ENCODE measurements at places on chromosomes 13 and 19.

DNA sequence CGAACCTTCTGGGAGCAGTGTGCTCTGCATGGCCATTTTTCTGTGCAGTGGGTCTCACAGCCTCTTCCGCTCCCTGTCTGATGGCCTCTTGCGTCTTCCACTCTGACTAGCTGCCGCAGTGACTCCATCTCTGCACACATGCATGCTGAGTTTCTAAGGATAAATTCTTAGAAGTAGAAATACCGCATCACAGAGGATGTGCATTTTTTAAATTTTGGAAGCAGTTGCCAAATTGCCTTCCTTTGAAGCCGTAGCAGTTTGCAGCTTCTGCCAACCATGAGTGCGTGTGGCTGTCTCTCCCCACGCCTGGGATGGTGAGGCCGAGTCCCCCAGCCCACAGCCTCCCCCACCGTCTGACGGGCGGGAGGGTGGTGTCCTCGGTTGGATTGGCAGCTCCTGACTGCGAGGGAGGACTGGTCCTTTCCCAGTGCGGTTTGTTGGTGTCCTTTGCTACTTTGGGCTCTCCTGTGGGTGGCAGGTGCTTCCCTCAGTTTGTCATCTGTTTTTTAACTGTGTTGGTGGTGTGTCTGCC, 9.8 kb downstream of the FZR1 start:
- no peak for DNase-seq

DNA sequence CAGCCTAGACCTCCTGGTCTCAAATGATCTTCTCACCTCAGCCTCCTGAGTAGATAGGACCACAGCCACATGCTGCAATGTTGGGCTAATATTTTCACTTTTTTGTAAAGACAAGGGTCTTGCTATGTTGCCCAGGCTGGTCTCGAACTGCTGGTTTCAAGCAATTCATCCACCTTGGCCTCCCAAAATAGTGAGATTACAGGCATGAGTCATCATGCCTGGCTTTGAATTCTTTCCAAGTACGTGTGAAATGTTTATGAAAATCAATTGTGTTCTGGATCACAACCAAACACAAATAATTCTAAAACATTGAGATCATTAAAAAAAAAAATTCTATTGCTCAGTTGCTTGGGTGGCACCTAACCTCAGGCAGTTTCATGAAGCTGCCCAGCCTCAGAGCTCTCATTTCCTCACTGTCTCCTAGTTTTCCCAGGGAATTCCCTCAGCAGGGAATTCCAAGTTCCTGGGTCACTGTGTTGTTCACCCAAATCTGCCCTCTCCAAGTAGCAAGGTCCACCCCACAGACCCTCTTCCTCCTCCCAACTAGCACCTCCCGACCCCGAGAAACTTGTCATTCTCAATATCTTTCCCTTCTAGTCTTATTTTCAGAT, 44.8 kb downstream of the ING1 start:
- no peak for DNase-seq

GRCh38 chr19:2478756-2479555, 3.0 kb downstream of the GADD45B start:
- peak; percentile 57 for DNase-seq

GRCh38 chr19:48496959-48497727, 14.5 kb downstream of the LMTK3 start:
- no peak for DNase-seq

DNA sequence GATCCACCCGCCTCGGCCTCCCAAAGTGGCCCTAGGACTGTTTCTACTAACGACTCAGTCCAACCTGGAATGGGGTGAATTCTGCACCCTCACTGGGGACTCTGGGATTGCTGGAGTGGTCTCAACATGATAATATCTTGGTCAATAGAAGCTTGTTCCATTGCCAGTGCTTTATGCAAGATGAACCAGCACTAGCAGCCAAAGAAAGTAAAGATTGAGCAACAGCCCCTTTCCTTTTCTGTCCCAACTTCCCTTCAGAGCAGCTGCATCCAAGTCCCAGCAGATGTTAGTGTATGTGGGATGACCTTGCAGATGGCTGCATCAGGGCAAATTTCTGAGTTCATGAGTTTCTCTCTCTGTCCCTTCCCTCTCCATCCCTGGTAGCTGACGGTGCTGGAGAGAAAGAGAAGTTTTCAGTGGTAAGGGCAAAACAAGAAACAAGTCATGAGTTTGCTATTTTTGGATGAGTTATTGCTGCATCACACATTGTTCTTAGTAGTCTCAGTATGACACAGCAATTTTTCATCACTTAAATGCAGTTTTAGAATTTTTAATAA, 183.6 kb upstream of the EDNRB start:
- no peak for DNase-seq

DNA sequence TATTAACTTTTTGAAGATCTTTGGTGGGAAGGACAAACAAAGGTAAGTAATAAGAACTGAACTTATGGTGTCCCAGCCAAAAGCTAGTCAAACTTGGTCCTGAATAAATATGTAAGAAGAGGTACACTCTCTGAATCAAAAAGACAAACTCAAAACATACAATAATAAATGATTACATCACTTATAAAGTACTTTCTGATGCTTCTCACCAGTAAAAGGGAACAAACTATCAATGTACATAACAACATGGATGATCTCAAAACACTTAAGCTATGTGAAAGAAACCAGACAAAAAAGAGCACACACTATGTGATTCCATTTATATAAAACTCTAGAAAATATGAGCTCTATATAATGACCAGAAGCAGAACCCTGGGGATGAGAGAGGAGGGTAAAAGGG, 138.3 kb downstream of the VWA8 start:
- no peak for DNase-seq

DNA sequence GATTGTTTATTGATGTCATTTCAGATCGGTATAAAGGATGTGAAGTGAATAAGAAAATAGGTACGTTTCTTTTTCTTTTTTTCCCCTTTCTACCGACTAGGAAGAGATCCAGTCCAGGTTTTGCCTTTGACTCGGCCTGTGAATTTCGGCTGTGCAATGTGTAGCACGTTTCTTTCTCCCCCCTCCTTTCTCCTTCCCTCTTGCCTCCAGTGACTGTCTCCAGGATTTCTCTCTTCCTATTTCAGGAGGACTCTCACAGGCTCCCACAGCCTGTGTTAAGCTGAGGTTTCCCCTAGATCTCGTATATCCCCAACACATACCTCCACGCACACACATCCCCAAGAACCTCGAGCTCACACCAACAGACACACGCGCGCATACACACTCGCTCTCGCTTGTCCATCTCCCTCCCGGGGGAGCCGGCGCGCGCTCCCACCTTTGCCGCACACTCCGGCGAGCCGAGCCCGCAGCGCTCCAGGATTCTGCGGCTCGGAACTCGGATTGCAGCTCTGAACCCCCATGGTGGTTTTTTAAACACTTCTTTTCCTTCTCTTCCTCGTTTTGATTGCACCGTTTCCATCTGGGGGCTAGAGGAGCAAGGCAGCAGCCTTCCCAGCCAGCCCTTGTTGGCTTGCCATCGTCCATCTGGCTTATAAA, at the start of gene GPC6:
TSS of gene GPC6 (plus strand) at position 185 of the 657 bp plus-strand sequence.
- no peak for DNase-seq

DNA sequence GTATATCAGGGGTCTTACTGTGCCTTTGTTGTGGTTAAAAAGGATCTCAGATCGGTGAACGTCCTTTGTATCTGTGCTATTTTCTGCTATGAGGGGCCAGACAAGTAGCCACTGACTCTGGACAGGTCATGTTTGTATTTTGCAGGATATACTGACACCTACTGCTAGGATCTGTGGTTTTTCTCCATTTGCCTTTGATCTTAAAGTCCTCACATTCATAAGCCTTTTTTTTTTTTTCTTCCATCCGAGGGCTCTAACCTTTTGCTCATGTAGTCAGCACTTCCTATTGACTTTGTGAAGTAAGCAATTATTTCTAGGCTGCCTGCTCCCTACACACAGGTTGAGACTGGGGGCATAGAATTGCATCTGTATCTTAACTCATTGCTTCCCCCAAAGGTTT, 106.2 kb downstream of the SLITRK5 start:
- no peak for DNase-seq

GRCh38 chr19:1066748-1067340, at the start of gene ARHGAP45:
ARHGAP45 (plus strand) TSS chr19:1067167; CDS start chr19:1067406, 239 bp downstream.
- peak; percentile 88 for DNase-seq

GRCh38 chr19:37251308-37252229, 33.6 kb downstream of the ZNF383 start:
- no peak for DNase-seq

DNA sequence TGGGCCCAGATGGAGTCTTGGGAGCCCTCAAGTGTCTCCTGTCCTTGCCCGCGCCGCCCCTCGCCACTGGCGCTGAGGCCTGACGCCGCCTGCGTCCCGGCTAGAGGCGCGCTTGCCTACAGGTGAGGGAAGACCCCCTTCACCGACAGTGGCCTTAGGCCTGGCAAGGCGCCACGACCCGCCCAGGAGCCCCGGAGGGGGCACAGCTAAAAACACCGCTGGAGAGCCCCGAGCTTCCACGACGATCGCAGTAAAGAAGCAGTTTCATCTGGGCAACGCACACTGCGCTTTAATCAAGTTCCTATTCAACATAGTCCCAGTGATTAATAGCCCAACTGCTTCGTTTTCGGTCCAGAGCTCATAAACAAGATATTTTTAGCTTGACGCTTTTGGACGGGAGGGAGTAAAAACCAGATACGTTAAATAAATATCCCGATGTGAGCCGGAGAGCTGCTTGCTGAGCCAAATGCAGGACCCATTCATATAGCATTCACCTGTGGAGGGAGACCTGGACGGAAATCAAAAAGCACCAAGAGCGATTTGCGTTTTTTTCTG, 1.5 kb upstream of the CEBPA start:
- DNase-seq, result no peak

- DNase-seq, result no peak
Measured at GRCh38 chr13:32746474-32746873, 160.2 kb downstream of the PDS5B start.

- DNase-seq, result no peak
Measured at GRCh38 chr13:111492341-111492950, 172.0 kb downstream of the TEX29 start.

DNA sequence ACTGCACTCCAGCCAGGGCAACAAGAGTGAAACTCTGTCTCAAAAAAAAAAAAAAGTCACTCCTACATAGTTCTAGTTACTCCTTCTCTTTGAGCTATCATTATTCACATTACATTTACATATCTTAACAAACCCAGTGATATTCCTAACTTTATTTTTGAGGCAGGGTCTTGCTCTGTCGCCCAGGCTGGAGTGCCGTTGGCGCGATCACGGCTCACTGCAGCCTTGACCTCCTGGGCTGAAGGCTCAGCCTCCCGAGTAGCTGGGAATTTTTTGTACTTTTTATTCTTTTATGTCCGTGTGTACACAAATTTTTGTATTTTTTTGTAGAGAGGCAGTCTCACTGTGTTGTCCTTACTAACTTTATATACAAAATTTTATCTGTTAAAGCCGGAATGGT, 587 bp upstream of the RPS15 start:
- no peak for DNase-seq

DNA sequence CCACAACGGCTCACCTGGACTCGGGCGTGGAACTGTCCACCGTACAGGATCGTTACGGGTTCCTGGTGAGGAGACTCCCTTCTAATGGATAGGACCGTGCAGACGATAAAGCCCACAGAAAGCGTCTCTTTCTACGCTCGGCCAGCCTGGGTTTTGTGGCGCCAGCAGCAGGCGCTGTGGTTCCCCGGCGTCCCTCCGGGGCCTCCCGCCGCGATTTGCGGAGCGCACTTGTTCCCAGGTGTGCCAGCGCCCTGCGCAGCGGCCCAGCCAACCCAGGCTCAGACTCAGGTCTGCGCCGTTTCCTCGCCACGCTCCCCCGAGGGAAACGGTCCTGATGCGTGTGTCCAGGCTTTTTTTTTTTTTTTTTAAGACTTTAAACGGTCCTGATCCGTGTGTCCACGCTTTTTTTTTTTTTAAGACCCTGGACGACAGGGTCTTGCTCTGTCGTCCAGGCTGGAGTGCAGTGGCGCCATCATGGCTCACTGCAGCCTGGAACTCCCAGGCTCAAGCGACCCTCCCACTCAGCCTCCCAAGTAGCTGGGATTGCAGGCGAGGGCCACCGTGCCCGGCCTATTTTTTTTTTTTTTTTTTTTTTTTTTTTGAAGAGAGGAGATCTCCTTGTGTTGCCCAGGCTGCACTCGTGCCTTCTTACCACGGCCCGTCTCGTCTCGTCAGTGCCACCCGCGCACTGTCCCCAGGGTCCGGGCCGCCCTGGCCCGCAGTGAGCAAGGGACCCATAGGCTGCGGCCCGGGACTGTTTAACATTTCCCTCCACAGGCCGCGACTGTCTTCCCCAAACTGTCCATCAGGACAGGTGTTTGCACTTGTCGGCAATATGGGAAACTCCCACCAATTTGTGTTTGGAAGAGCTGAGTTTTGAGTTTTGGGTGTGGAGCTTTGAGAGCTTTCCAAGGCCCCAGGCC, 23.8 kb downstream of the GJA3 start:
- no peak for DNase-seq

GRCh38 chr13:93147946-93148345, 78.7 kb upstream of the GPC6 start:
- no peak for DNase-seq

DNA sequence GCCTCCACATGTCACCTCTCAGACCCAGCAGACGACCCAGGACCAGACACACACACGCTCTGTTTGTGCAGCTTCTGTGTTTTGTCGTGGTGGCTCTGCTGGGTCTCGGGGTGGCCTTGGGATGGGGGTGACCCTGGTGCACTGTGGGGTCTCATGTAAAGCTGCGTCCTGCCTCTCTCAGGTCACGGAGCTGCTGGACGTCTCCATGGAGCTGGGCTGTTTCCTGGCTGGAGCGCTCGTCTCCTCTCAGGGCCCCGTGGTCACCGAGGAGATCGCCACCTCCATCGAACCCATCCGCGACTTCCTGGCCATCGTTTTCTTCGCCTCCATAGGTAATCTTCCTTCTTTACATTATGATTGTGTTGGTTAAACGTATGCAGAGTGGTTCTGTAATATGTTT, 45.4 kb upstream of the TFDP1 start:
- DNase-seq, result no peak

DNA sequence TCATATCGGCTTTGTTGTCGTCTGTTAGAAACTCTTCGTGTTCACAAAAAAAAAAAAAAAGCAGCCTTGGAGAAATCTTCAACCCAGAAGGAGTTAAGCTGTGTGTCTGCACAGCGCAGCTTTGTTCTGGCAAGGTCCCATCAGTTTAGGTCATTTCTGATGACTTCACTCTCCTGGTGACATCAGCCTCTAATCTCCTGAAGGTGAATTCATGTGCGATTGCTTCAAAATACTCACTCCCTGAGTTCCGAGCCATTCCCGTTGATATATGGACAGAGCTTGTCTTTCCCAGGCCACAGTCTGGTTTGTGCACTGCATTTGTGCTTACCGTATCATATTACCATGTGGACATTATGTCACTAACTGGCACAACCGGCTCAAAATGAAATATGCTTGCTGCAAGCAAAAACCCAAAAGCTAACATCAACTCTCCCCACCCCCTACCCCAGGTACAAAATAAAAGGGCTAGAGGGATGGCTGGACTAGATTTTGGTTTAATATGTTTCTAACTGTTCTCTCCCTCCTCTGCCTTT, 342.4 kb downstream of the KCNRG start:
- no peak for DNase-seq

DNA sequence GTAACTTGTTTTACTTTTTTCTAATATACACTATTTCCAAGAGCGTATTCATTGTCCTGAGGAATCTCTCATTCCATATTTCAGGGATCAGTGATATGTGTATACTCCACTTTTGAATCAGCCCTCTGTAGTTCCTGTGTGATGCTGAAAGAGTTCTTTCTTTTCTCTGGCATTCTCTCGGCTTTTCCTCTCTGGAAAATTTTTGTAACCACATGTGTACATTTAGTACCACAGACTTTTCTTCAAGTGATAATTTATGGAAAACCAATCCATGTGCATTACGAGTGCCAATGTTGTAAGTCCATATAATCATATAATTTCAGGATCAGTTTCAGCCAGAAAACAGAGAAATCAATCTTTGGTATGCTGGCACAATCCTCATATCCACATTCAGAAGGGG, 102.2 kb upstream of the MBNL2 start:
- DNase-seq, result no peak

- DNase-seq, result no peak
Measured at GRCh38 chr13:25286308-25286968, 850 bp downstream of the MTMR6 start.

All from activated gamma-delta T cell (primary cell).